ENCODE measurements at places on chromosomes 2 and 18.

- DNase-seq = peak; percentile 56
Measured at GRCh38 chr18:519019-519879, 18.7 kb upstream of the COLEC12 start.

DNA sequence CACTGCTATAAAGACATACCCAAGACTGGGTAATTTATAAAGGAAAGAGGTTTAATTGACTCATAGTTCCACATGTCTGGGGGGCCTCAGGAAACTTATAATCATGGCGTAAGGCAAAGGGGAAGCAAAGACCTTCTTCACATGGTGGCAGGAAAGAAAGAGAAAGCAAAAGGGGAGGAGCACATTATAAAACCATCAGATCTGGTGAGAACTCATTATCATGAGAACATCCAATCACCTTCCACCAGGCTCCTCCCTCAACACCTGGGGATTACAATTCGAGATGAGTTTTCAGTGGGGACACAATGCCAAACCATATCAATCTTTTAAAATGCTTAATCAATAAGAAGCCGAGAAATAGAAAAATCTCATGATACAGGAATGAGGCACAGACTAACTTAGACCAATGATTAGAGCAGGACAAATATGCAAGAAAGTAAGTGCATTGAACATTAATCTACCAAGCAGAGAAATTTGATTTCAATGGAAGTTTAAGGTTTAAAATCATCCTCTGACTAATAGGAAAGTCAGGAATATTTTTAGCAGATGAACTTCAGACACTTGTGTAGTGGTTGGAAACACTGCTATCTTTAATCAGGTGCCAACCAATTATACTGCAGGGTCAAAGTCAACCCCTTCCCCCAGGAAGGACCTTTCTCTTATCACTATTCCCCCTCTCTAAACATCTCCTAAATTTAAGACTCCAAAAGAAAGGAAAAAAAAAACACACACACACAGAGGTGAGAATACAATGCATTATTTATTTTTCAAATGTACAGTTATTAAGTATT is 259.2 kb downstream of the IRS1 start:
- no peak for DNase-seq

DNA sequence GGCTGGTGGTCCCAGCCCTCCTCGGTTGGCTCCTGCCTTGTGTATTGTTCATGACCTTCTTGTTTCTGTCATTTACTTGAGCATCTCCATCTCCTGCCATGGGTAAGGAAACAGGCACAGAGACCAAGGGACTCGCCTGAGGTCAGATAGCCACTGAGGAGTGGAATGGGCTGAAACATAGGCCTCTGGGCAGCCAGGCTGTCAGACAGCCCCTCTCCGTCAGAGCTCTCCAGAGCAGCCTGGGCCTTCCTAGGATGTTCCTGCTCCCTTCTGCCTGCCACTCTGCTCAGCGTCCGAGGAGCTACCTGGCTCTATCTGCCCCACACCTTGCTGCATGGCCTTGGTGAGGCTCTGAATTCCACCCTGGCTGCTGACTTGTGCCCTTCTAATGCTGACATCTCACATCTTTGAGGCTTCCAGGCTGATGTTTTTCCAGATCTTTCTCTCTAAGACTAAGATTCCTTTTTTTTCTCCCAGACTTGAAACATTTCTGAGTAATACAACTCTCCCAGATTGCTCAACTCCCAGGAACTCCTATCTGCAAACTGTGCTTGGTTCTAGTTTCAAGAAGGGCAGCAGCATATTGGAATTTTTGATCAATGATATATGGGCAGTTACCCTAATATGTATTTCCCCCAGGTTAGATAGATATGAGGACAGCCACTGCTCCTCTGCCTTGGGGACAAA is 67.7 kb downstream of the MCFD2 start:
- DNase-seq = no peak

- DNase-seq = no peak
Measured at GRCh38 chr2:179952658-179953057, 54.4 kb downstream of the CWC22 start.

- no peak for DNase-seq
Measured at GRCh38 chr2:184729581-184729980, 131.3 kb downstream of the ZNF804A start.

GRCh38 chr2:33530690-33531548 is 54.5 kb downstream of the RASGRP3 start:
- DNase-seq = no peak

DNA sequence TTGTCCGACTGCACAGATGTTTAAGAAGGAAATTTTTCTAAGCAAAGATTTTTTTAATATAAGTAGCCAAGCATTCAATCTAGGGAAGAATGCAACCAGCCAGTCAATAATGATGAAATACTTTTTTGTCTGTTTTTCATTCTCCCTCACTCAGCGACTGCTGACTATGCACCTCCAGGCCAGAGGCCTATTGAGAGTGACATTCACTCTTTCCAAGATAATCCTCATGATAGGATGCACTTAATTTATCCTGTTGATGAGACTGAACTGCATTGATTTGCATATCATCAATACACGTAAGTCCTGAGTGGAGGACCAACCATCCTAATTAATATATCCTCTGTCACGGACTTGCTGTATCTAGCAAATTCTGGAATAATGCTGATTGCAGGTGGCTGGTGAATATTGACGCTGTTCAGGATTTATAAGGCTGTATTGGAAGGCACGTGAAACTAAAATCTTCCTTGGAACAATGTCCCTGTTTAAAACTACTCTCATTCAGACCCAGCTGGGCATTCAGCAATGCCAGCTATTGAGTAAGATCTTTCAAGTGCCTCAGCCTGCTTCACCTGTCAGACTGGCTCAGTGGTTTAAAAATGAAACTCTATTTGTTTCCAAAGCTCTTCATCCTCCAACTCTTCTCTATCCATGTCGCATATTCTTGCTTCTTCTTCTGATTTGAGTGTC is 142.2 kb downstream of the MAP2 start:
- DNase-seq = no peak

DNA sequence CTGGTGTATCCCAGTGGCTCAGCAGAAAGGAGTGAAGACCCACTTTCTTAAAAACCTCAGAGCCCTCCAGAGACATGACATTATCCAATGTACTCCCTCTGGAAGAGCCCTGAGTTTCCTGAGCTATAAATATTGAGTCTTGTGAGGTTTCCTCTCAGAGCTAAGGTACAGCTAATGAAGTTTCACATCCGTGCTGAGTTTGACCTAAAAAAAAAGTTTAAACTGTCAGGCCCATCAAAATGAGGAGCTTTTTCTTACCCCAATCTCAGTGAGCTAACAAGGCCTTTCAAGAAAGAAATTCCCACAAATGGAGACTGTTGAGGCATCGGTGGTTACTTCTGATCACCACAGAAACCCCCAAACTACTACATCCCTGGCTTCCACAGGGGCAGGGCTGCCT is 65.4 kb upstream of the ST8SIA3 start:
- DNase-seq = no peak

DNA sequence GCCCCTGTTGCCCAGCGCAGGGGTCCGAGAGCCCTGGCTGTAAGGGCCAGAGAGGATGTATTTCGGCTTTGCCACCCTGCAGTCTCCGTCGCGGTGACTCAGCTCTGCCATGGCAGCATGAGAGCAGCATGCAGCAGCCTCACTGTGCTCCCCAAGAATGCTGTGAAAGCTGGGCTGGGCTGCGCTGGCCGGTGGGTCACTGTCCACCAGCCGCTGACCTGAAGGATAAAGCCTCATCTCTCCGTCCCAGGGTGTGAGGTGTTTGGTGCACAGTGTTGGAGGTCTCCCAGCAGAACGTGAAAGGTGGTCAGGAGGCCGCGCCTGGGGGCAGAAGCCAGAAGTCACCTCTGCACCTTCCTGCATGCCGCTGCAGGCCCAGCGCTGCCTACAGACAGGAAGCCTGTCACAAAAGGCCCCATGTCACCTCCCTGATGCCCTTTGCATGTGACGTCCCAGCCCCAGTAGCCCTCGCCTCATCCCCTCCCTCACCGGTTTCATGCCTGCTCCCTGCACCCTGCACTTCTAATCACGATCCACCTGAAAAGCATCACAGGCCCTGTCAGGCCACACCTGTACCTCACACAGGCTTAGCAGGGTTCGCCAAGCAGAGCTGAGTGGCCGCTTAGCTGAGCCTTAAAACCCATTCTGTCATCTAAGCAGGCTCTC is 342.1 kb downstream of the EIPR1 start:
- DNase-seq = no peak

- no peak for DNase-seq
Measured at GRCh38 chr18:48806551-48807261, 144.1 kb downstream of the SMAD7 start.

GRCh38 chr2:75022516-75022915 is 64.1 kb downstream of the POLE4 start:
- DNase-seq = no peak

GRCh38 chr2:60468382-60469085 is 84.9 kb downstream of the BCL11A start:
- peak; percentile 55 for DNase-seq

DNA sequence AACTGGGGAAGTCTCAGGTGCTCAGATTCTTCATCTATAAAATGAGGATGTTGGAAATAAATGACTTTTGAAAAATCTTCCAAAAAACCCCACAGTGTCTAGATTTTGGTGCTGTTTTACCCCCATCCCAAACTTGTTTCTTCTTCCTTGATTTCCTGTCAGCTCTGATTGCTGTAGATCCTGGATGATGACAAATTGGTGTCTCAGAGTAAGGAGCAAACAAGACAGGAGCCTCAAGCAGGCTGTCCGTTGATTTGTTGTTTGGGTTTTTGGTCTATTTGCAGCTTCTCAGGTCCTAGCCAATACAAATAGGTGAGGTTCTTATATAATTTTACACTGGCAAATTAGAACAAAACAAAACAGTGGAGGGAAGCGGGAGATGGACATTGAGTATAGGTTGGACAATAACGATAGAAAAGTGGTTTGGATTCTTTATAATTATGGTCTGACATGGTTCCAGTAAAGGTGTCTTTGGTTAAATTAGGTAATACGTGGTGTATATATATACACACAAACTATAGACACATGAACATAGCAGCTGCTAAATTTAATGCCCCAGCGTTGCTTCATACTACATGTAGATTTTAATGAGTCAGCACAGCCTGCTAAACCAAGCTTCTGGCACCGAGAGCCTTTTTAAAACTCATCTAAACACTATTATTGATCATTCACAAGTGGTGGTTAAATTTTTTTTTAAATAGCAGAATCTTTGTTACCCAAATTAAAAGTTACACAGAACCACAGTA is 142.5 kb downstream of the FMNL2 start:
- no peak for DNase-seq

GRCh38 chr18:67417864-67418523 is 98.5 kb downstream of the DSEL start:
- DNase-seq = no peak

- DNase-seq = no peak
Measured at GRCh38 chr2:172100935-172101820, 1.5 kb downstream of the DLX2 start.

- no peak for DNase-seq
Measured at GRCh38 chr2:54966837-54967236, 83.4 kb downstream of the RTN4 start.

GRCh38 chr2:140737006-140737405 is 1393.8 kb downstream of the LRP1B start:
- no peak for DNase-seq

DNA sequence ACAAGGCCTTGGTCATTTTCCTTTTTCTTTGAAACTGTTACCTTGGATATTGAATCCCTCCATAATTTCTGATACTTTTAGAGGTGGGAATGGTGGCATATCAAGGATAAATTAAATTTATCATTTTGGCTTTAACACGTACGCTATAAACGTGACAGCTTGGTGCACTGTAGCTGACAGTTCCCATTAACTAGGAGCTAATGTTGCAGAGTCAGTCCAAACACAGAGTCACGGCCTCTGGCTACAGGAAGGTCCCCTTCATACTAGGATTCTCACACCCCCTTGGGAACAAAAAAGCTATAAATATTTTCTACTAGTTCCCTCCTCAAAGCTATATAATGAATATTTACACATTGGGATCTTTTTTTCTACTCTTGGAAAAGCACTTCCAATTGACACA is 17.7 kb upstream of the ERBB4 start:
- no peak for DNase-seq

DNA sequence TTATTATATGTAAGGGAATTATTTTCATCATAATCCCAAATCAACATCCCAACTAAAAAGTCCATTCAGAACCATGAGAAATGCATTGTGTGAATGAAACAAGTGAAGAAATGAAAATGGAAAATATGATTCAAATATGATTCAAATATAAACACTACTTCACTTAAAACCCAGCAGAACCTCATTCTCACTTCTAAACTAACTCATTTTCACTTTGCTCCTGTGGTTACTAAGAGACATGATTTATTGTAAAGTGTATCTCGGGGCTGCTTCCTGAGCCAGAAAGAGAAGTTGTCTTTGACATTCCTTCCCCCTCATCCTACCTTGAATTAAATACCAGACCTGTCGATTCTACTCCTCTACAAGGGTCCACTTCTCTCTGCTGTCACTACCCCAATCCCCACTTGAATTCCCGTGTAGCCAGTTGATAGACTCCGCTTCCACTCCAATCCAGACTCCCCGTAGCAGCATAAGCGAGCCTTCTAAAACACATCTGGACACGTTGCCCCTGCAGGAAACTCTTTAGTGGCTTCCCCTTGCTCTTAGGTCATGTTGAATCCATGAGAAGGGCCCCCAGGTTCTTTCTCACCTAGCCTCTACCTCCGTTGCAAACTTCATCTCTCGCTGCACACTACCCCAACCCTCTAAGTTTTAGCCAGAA is 697.0 kb upstream of the ID2 start:
- DNase-seq = no peak

- DNase-seq = no peak
Measured at GRCh38 chr2:46872902-46873603, 42.6 kb downstream of the MCFD2 start.

- DNase-seq = no peak
Measured at GRCh38 chr2:60149176-60149575, 404.3 kb downstream of the BCL11A start.

Data from NCI-H2171 treated with DMSO at 0.1 percent for 48 hours (cell line).